Activated naive CD8-positive, alpha-beta T cell treated with anti-CD3 and anti-CD28 coated beads, Interleukin-2, amount 50 U/mL, for 16 hours (primary cell): ENCODE measurements at places on chromosomes 7 and 10.

GRCh38 chr7:134452991-134453473 is 5.9 kb downstream of the AKR1B1 start:
- no peak for DNase-seq

DNA sequence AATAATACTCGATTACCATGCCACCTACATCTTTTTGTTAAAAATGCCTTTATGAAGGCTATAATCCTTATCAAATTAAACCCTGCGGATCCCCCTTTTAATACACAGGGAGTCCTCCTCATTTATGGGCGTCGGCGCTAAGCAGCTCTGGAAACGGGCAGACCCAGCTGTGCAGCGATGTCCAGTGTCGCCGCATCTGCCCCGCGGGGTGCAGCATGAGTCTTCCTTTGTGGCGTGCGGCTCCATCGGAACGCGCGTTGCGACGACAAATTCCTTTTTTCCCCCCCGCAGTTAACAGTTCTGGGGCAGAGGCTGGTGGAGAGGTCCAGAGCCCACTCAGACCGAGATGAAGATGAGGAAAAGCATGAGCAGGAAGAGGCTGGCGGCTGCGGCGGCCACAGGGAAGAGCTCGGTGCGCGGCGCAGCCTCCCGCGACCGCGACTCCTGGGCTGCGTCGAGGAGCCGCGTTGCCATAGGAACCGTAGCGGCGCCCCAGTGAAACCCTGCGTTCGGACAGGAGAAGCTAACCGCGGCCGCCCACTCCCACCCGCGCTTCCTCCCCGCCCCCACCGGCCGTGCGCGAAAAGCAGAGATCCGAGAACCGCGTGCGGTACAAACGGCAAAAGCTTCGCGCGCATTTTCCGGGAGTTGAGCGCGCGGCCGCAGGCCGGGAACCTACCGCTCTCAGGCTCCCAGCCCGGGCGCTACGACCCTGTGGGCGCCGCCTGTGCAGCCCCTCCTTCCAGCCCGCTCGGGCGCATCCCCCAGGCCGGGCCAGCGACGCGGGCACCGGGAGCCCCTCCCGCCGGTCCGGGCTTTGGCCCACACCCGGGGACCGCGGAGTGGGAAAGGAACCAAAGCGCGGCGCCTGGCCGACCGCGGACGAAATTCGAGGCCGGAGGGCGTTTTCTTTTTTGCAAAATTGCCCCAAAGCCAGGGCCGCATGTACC is 130.6 kb downstream of the SPAG6 start:
- no peak for DNase-seq

DNA sequence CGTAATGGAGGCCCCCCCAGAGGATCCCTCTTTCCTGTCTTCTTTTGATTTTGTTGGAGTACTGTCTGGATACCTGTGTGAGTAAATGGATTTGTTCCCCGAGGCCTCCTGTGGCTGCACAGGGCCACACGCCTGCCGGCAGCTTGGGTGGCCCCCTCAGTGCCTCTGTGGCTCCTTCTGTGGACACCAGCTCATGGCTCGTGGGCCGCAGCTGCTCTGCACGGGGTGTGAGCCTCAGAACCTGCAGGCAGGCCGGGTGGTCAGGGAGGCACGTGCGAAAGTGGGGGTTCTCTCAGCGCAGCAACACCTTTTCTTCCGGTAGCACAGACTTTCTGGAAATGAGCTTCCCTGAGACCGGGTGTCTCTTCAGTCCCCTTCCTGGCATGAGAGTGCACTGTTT is 70.3 kb downstream of the WDR37 start:
- DNase-seq: no peak

DNA sequence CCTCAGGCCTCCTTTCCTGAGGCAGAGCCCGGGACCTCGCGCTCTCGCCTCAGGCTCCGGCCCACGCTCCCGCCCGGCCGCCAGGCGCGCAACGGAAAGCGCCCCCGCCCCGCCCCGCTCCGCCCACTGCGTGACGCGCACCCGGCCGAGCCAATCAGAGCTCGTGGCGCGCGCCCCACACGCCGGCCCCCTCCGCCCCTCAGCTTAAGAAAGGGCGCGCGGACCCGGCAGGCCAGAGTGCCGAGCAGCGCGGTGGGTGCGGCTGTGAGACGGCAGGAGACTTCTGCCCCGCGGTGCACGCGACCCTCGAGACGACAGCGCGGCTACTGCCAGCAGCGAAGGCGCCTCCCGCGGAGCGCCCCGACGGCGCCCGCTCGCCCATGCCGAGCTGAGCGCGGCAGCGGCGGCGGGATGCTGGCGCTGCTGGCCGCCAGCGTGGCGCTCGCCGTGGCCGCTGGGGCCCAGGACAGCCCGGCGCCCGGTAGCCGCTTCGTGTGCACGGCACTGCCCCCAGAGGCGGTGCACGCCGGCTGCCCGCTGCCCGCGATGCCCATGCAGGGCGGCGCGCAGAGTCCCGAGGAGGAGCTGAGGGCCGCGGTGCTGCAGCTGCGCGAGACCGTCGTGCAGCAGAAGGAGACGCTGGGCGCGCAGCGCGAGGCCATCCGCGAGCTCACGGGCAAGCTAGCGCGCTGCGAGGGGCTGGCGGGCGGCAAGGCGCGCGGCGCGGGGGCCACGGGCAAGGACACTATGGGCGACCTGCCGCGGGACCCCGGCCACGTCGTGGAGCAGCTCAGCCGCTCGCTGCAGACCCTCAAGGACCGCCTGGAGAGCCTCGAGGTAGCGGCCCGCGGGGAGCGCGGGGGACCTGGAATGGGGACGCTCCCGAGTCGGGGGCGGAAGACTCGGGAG is at the start of gene NPTX2:
Gene NPTX2 (plus strand): TSS at position 235 of the 909 bp plus-strand sequence. CDS start 177 bp downstream, at position 412.
- DNase-seq: no peak

- no peak for DNase-seq
Measured at GRCh38 chr7:44060091-44060947, 5.0 kb downstream of the PGAM2 start.

- DNase-seq: no peak
Measured at GRCh38 chr10:27792216-27792615, 46.6 kb upstream of the MKX start.

DNA sequence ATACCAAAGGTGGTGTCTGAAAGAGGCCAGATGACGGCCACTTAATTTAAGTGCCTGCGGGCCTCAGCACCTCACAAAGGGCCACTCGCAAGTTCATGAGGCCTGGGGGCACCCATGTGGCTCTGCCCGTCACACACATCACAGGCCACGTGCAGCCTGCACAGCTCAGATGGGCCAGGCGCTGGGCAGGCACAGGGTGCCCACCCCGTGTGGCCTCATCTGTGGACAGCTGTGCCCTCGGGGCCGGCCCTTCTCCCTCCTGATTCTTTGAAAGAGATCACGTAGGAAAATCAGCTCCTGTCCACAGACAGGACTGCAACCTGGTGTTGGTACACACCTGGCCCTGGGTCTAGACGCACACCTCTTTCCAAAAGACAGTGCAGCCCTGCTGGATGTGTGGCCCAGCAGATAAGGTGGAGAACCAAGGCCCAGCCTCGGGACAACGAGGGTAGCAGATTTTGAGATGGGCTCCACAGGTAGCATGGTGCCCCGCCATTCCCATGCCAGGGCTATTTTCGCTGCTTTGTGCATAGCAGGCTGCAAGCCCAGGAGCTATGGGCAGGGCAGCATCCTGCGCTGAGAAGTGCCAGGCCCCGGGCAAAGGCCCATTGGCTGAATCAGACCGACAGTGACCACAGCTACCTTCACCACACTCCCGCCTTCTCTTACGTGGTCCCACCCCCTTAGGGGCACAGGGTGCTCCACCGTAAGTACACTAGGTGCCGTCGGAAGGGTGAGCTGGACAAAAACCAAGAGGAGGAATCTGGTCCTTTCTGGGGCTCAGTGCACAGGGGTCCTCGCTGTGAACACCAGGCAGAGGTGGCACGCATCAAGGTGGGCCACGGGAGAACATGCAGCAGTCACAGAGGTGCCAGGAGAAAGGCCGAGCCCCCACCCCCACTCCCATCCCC is 124.5 kb downstream of the EBF3 start:
- DNase-seq: no peak

- no peak for DNase-seq
Measured at GRCh38 chr10:11332846-11333245, 278.6 kb downstream of the USP6NL start.

DNA sequence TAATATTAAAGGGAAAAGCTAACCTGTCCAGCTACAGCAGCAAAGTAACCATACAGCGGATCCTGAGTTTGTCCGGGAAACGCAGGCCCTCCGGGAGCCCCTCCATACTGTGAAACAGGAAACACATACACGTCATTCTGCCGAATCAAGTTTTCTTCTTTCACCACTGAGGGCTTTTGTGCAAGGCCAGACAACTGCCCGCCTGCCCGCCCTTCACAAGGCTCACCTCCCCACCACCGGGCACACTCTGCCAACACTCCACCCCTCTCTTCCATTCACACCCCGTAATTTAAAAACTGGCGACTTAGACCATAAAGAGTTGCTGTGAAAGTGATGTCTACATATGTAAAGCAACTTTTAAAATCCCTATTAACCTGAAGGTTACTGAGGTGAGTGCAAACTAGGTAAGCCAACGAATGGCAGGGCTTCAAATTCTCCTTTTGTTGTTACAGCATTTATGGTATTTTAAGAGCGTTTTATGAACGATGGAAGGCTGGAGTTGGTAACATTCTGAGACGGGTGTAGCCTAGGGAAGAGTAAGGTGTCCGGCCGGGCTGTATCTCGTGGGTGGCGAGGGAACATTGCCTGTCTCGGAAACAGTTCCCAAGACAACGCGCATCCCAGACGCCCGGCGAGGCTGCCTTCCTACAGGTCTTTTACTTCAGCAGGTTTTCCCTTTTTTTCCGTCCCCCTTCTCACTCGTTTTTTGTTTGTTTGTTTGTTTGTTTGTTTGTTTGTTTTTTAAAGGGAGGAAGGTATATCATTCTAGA is 817 bp downstream of the SRI start:
- DNase-seq: no peak

GRCh38 chr10:114045136-114046086 is 1.7 kb downstream of the ADRB1 start:
- no peak for DNase-seq

GRCh38 chr7:152674860-152675758 is 832 bp downstream of the XRCC2 start:
- DNase-seq: no peak

- DNase-seq: no peak
Measured at GRCh38 chr10:84333864-84334451, 5.6 kb downstream of the CCSER2 start.

DNA sequence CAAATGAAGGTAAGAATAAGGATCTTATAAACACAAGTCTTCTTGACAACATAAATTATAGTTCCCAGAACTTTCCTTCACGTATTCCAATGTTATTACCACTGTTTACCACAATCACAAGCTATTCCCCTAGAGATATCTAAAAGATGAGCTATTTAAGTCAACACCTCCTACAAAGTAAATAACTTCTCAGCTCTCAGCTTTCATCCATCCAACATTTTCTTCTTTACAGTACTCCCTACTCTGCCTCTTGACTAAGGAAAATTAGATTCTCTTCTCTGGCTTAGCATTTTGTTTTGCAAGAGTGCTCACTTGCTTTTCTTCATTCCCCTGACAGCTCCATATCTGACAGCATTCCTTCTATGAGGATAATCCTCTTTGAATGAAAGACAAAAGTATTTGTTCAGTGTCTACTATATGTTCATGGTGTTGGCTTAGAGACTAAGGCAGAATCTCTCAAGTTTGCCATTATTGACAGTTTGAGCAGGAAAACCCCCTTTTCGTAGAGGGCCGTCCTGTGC is 93.0 kb upstream of the IL6 start:
- DNase-seq: no peak

- no peak for DNase-seq
Measured at GRCh38 chr7:44131173-44132029, 8.1 kb upstream of the POLD2 start.

- DNase-seq: no peak
Measured at GRCh38 chr7:110929480-110930249, 161.3 kb upstream of the LRRN3 start.

DNA sequence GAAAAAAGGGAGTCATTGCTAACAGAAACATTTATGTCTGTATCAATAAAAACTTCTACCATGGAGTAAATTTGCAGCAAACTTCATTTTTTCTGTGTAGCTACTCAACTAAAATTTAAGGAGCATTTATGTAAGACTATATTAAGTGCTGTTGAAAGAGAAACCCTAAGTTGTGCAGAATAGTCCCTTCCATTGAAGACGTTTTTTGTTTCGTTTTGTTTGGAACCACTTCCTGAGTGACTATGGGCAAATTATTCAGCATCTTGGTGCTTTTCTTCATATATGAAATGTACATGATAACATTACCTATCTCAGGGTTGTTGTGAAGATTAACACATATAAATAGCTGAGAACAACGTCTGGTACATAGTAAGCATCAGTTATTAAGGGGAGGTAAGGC is 24.3 kb downstream of the SEM1 start:
- DNase-seq: no peak

DNA sequence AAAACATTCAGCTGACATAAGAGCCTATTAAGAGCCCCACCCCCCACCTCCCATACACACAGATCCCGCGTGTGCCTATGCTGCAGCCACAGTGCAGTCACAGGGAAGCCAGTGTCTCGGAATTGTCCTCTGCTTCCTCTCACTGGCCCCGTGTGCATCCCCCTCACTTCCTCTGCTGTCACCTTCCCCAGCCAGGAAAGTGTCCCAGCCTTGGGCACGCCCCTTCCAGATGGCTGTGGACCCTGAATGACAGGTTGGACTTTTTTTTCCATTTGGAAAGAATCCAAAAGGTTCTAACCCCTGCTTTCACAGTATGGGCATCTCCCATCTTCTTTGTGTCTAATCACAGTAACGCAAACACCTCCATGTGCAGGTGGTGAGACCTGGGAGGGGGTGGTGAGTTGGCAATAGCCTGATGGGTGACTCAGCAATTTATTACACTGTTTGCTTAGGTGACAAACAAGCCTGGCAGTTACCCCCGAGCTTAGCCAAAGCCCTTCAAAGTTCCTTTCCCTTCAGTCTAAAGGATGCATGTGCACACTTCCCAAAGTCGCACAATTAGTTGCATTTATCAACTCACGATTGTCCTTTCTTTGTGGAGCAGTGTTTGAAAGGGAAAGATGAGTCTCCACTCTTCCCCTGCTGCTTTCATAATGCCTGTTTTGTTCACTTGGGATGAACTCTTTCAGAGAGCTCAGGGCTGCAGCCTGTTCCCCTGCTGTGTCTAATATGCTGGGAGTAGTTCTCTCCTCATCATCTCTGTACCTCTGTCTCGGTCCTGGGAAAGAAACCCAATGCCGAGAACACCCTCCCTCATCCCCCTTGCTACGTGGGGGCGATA is 67.5 kb upstream of the EFCAB10 start:
- DNase-seq: no peak

DNA sequence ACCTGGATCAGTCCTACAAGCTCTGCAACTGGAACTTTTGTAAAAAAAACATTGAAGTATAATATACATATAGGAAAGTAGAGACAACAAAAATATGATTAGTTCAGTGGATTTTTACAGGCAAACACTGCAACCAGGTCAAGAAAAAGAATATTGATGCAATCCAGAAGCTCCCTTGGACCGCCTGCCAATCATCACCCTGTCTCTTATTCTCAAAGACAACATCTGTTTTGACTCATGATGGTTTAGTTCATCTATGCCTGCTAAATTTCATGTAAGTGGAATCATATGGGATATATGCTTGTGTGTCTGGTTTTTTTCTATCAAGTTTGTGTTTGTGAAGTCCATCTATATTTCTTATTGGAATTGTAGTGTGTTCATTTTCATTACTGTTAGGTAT is 7.7 kb upstream of the HYCC1 start:
- DNase-seq: no peak

- no peak for DNase-seq
Measured at GRCh38 chr7:132614428-132615318, 38.4 kb upstream of the PLXNA4 start.

GRCh38 chr7:29609162-29610037 is 45.8 kb downstream of the PRR15 start:
- no peak for DNase-seq
